ENCODE measurements at places on chromosomes 5 and 9.

GRCh38 chr9:90092508-90092907, 487.7 kb downstream of the GADD45G start:
- DNase-seq: no peak

DNA sequence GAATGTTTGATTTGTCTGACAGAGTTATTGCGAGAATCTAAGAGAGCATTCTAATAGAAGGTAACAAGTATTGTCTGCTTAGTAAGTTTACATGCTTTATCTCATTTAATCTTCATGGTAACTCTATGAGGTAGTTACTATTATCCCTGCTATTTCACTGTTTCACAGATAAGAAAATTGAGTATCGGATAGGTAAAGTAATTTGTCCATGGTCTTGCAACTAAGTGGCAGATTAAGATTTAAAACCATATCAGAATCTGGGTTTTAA, 118.2 kb downstream of the SNCAIP start:
- DNase-seq: no peak

DNA sequence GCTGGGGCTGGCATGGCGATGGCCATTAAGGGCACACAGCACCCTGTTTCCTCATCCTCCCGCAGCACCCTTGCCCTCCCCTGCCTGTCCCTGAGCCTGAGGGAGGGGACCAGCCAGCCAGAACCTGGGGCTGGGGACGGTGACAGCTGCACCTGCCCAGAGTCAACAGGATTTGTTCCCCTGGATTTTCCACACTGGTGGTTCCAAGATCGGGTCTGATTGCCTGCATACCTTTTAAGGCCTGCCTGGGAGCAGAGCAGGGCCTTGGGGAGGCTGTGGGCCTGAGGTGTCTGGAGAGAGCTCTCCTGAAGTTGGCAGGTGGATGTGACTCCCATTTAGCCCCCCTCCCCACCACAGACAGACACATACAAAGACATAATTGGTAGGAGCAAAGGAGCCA, 61.0 kb upstream of the C5orf58 start:
- DNase-seq: no peak

DNA sequence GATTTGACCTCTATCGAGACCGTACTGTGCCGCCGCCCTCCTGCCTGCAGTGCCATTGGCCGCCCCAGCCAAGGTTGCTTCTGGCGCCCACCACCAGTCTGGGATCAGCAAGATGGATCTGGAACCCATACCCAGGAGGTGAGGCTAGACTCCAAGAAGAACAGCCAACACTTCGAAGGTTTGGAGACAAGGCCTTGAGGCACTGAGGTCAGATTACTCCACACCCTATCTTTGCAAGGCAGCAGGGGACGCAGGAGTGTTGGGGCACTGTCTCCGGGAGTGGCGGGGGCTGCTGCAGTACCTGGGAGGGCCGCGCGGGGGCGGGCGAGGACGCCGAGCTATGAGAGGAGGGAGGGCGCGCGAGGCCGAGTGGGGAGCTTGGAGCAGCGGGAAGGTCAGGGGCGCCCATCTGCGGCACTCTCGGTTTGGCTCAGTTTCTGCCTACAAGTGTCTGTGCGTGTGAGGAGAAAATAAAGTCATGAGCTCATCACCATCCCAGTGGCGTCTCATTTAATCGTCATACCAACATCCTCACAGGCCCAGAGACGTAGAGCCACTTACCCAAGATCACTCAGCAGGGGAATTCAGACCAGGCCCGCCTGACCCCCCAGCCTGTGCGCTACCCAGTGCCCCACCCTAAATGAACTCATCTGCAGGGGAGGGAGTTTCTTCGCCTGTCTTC, 20.5 kb upstream of the PSD2 start:
- DNase-seq: peak; percentile 70

- DNase-seq: no peak
These were observed 72.8 kb downstream of the NR6A1 start for GRCh38 chr9:124698265-124698664.

DNA sequence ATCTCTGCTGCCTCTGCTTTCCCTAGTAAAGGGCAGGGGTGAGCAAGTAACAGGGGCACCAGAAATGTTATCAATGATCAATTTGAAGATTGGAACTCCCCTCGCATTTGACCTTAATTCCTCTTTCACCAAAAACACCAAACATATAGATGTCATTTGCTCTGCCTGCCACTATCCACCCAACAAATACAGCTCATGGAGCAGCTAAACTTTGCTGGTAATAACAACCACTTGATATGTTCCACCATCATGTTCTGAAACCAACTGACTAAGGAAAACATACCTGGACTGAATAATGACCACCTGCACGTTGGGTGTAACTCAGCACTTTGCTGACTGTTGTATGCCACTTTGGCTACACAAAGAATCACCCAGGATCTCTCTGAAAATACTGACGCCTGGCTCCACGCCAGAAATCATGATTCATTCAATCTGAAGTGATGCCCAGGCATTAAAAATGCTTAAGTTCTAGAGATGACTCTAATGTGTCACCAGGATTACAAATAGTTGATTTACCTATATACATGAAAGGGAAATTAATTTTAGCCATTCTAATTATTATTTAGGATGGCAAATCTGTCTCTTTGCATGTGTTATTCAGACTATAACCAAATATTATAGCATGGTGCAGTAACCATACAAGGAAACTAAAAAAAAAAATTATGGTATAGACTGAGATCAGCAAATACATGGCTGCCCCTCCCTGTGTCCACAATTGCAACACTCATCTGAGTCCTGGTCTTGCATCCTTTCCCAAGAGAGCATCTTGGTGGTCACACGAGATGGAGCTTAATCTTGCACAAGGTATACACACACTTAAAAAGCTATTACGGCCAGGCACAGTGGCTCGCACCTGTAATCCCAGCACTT, 43.1 kb upstream of the TTC39B start:
- no peak for DNase-seq

DNA sequence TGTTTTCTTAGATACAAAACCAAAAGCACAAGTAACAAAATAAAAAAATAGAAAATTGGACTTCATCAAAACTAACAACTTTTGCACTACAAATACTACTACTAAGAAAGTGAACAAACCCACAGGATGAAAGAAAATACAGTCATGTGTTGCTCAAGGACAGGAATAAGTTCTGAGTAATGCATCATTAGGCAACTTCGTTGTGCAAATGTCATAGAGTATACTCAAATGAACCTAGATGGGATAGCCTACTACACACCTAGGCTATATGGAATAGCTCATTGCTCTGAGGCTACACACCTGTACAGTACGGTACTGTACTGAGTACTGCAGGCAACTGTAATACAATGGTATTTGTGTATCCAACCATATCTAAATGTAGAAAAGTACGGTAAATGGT, 88.3 kb downstream of the RAPGEF1 start:
- DNase-seq: no peak

DNA sequence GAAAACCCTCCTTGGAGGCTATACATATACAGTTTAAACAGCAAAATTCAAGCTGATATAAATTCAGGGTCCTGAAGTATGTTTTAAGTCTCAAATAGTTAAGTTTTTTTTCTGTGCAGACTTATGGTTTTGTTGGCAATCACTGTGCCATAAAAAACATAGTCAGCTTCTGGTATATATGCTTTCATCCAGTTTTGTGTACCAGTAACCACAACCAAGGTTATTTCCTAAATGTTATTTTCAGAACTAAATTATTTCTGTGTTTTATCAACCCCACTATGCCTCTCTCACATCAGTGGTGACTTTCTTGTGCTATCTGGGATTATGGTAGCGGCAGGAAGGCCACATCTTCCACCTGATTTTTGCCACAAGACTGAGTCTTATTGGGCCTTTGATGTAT, 107.7 kb upstream of the SMARCA2 start:
- no peak for DNase-seq

- DNase-seq: no peak
These were observed 95.5 kb upstream of the RAPGEF1 start for GRCh38 chr9:131835151-131835910.

DNA sequence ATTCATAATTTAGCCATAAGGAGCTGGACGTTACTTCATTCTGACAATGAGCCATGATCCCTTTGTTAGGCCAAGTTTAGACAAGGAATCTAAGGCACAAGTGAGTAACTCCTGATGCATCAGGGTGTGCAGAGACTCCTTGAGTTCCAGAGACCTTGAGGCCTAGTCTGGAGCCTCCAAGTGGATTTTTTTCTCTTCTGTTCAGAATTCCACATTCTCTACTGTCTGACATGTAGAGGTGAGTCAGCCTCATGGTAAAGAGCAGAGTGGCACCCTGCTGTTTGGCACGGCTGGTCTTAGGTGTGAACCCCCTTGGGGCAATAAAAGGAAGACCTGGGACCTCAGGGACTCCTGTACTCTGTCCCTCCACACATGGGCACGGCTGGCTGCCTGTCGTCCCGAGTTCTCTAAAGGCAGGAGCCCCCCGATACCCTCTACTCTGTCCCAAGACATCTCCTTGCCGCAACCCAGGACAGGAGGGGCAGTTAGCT, 22.0 kb upstream of the TGFBI start:
- DNase-seq: no peak

- DNase-seq: no peak
These were observed 41.8 kb downstream of the KCNT1 start for GRCh38 chr9:135743546-135744332.

DNA sequence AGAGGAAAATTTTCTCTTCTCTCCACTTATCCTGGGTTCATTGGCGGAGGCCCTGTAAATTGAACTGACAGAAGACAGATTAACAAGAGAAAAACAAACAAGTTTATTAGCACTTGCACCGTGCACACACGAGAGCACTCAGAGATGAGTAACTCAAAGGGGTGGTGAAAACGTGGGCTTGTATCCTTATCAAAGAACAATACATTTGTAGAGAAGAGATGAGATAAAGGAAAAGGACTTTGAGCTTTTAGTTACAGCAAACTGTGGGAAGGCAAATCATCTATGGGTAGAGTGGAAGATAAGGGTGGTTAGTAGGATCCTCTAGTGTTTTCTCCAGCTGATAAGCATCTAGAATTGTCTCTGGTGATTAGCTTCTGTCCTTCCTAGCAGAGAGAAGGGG, 44.4 kb upstream of the ROR2 start:
- DNase-seq: no peak

- no peak for DNase-seq
These were observed 43.1 kb downstream of the BICD2 start for GRCh38 chr9:92721548-92721947.

DNA sequence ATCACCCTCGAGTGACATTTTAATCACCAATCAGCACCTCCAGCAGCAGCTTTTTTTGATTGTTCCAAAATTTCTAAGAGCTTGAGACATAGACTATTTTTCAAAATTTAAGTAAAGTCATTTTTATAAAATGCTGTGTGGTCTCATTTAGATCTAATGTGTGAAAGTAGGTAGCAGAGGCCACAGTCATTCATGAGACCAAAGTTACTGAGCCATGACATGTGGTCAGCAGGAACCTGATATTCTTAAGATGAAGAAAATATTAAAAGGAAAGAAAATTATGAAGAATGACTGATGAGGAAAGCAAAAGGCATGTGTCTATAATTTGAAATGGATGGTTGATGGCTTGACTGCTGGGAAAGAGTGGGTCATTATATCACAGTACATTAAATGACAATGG, 7.2 kb downstream of the FREM1 start:
- DNase-seq: no peak

DNA sequence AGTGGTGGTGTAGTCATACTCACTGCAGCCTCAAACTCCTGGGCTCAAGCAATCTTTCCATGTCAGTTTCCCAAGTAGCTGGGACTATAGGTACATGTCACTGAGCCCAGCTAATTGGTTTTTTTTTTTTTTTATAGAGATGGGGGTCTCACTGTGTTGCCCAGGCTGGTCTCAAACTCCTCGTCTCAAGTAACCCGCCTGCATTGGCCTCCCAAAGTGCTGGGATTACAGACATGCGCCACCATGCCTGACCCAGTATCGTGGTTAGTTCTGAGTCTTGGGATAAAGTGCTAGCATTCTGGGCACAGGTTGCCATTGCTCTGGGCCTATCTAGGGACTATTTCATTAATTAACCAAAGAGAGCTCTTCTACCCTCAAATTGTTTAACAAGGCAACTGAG, 108.3 kb downstream of the PLPP1 start:
- DNase-seq: no peak

GRCh38 chr5:126448720-126449119, 25.5 kb downstream of the GRAMD2B start:
- no peak for DNase-seq

DNA sequence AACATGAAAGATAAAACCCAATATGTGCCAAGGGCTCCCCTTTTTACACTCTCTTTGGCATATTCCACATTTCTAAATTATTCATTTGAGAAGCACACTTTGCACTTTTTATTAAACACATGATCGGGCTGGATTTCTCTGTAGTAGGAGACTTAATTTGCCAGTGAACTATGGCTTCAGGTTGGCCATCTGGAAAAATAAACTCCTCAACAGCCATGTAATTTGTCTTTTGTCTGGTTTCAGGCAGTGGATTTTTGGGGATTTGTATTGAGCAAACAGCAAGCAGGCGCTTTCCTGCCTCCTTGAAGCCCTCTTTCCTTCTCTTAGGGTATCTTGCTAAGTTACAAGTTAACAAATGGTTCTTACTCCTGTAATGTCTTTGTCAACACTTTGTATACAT, 73.0 kb upstream of the DMRTA1 start:
- DNase-seq: no peak

- DNase-seq: no peak
These were observed 8.1 kb downstream of the ARL15 start for GRCh38 chr5:54302267-54302687.

- no peak for DNase-seq
These were observed at the start of gene CTXN3 for GRCh38 chr5:127649018-127649439. CTXN3 (plus strand) TSS chr5:127649082; CDS start chr5:127657522, 8,440 bp downstream.

- no peak for DNase-seq
These were observed 585.5 kb upstream of the RGMB start for GRCh38 chr5:98187945-98188344.

DNA sequence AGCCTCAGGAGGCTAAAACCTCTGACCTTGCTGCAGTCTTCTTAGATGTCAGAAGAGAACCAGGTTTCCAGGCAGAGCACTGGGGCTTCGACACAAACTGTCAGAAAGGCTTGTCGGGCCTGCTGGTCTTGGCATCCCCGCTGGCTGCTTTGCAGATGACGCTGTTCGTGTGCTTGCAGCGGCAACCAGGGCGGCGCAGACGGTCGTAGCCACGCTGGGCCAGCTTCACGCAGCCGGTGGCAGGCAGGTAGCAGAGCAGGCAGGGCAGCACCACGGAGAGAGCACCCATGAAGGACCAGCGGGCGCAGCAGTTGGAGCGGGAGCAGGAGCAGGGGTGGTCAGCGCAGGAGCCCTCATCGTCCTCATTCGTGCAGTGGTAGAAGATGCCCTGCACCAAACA, 10.7 kb downstream of the SPRY4 start:
- DNase-seq: no peak

DNA sequence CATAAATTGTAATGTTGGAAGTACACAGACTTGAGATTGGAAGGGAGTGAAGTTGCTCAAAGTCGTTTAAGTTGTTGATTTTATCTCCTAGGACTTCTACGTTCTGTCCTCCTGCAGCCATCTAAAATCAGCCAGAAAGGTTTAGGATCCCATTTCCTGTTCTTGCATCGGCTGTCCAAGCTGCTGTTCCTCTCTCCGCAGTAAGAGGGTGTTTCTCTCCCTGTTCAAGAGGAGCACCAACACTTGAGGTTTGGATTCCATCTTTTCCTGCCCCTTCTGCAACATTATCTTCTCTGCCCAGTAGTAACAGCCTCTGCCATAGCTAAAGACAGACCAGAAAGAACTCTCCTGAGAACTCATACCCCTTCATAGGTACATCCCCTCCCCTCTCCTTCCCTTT, 373.4 kb downstream of the GADD45G start:
- DNase-seq: no peak
